ENCODE measurements at places on chromosomes 2 and 18. TPM values are rescaled to one million over a fixed set of nuclear protein-coding genes. Genes with fewer than 3 reads are reported as not detected.

The ALK gene
- total RNA-seq = not detected

The TMEM178A gene
- 2.9 TPM for total RNA-seq

- DNase-seq = no peak
These were observed 456 bp upstream of the NFATC1 start for GRCh38 chr18:79395308-79395640.

DNA sequence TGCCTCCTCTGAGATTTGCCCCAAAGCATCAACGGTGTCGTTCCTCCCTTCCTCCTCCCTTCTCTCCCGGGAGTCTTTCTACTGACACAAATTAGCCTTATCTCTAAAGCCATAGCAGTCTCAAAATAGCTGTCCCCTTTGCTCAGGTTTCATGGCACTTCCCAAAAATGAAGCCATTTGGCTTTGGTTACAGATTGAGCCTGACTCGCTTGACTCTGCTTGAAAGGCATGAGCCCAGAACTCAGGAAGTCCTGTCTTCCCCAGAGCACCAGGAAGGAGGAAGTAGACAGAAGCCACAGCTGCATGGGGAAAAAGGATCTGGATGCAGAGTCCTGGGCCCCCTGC is 234.4 kb upstream of the RGPD4 start:
- no peak for DNase-seq

The HNMT gene
- total RNA-seq = 16.6 TPM

GRCh38 chr18:35590935-35591334 is 9.4 kb downstream of the GALNT1 start:
- no peak for DNase-seq

DNA sequence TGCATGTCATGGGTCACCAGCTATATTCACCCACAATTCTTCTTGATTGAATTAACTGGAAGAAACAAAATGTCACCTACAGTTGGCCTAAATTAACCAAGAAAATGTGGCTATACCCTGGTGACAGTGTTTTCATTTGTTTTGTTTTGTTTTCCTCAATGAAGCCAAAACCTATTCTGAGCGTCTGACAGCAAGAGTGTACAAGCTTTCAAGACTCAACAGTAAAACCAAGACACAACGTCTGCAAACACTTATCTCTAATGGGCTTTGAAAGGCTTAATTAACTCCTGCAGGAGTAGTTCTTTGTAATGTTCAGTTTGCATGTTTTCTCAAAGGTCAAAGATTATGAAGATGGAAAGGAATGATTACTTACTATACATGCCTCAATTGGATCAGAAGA is 827.6 kb upstream of the KLHL29 start:
- no peak for DNase-seq

- DNase-seq = peak; percentile 77
These were observed 31.8 kb downstream of the AGFG1 start for GRCh38 chr2:227503433-227504406.

The FOXI3 gene
- total RNA-seq = not detected
